ENCODE measurements at places on chromosomes 4 and X.

DNA sequence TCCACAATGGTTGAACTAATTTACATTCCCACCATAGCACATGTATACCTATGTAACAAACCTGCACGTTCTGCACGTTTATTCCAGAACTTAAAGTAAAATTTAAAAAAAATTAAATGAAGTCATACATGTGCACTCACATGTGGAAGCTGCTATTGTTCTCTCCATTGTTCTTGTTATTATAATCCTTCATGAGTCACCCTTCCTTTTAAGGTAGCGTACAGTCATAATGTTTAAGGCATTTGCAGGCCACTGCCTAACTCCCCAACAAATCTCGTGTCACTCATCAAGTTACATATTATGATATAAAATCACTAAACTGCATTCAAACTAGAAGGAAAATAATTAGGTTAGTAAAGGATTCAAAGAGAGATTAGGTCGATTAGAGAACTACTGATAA is 63.6 kb downstream of the SLC7A11 start:
- DNase-seq: no peak

DNA sequence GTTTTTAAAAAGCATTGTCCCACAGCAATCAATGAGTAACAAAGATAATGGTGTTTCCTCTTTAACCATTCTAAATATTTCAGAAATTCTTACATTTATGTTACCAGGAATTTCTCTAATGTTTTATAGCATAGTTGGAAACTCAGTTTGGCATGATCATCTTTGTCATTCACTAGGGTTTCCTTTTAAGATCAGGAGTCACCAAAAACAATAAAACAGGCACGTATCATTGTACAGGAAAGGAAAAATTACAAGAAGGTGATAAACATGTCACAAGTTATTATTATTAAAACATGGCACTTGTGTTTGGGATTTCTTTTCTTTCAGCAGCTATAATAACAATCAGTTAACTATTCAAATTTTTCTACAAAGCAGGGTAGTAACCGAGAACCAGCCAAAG is 84.0 kb downstream of the SLC10A7 start:
- no peak for DNase-seq

DNA sequence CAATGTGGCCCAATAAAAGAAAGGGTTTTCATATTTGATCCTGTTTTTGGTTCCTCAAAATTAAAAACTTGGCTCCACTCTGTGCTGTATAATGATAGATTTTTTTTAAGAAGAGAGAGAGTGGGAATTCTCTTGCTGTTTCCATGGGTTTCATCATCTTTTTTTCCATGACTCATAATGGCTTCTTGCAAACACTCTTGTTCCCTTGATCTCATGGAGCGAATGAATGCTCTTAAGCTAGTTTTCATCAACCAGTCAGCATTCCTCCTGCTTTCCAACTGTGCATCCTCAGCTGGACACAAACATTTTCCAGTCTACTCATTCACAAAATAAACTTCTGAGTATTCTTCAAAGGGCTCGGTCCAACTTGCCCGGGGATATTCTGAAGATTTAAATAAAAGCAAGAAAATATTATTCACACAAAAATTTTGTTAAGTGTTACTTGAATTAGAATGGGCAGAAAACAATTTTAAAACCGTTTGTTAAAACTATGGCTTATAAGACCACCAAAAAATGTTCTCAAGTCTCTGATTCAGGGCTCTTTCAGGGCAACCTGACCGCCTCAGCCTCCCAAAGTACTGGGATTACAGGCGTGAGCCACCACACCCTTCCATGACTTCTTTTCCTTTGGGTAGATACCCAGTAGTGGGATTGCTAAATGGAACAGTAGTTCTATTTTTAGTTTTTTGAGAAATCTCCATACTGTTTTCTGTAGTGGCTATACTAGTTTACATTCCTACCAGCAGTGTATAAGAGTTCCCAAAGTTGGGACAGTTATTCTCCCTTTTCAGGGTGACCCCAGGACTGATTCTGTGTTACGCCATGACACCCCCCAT is 64.7 kb downstream of the TMEM156 start:
- DNase-seq: no peak

DNA sequence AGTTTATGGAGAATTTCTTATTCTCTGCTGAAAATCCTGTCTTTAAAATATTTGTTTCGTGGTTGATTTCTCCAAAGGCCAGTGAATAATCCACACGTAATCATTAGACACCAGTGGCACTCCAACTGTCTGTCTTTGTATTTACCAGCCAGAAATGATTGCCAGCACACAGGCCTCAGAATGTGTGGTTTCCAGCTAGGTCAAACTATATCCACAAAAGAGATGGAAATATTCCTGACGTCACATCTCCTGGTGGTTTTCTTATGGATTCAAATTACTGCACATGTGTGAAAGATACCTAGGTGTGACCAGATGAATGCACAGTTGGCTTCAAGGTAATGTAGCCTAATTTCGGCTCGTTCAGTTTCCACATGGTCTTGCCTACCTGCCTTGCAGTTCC is 27.2 kb upstream of the TENM3 start:
- DNase-seq: no peak

DNA sequence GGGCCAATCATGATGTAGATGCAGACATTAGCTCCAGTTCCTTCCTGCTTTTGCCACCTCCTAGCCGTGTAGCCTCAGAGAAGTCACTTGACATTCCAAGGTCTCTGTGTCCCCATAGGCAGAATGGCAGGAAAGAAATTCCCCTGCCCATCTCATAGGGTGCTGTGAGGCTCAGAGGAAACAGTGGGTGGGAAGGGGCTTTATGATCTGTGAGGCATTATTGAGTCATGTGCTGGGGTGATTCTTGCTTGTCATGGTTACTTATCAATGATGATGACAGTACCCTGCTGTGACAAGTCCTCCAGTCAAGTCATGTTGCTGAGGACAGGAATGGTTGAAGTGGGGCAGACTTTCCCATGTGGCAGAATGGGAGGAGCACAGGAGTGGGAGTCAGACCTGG is 63.7 kb downstream of the MSX1 start:
- DNase-seq: no peak

- DNase-seq: no peak
Measured at GRCh38 chrX:19893727-19894126, 6.3 kb upstream of the SH3KBP1 start.

- DNase-seq: no peak
Measured at GRCh38 chrX:102934624-102935023, 2.4 kb upstream of the RAB40AL start.

- DNase-seq: no peak
Measured at GRCh38 chr4:128600410-128600809, 209.1 kb upstream of the JADE1 start.

- no peak for DNase-seq
Measured at GRCh38 chr4:95513022-95513421, 35.8 kb downstream of the UNC5C start.

DNA sequence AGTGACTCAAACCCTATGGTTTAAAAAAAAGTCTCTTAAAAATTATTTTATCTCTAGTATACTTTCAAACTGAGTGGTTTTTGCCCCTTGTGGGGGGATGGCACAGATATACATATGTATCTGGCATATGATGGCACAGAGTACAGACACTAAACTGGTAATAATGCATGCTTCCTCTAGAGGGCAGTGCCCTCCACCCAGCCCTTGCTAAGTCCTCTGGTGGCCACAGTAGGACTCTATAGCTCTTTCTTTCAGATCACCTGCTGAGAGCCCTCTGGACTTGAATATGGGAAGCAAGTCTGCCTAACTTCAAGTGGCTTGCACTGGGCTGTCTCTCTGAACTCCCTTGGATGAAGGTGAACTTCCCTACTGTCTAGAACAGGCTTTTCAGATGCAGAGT is 66.3 kb downstream of the TSPAN7 start:
- no peak for DNase-seq

DNA sequence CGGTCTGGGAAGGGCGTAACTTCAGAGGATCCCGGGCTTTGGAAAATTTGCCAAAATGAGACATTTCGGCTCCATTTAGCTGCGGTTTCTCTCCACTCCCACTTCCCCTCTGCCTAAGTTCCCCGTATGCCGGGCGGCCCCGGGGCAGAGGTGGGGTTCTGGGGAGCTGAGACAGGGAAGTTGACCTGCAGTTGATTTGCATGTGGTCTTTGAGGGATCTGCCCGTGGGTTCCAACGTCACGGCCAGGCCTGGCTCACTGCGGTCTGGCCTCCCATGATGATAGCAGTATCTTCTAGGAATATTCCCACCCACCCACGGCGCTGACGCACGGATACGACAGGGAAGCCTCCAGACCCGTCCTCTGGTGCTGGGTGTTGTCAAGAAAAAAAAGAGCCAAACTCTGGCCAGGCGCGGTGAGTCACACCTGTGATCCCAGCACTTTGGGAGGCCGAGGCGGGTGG is 27.3 kb upstream of the CRLF2 start:
- no peak for DNase-seq

DNA sequence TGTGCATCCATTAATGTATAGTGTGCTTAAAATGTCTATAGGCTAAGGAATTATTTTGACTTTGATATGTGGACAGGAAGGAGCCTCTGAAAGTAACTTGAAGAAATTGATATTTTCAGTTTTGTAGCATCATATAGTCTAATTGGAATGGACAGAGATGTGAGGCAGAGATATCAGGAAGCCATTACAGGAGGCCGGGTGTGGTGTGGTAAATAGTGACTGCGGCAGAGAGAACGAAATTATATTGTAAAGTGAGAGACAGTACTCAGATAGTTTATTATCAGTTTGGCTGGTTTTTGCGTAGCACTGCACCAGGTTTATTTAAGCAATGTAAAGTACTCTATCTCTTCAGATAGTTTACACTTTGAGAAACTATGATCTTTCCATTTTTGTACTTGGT is 98.5 kb downstream of the RAP1GDS1 start:
- no peak for DNase-seq

GRCh38 chr4:8554555-8555100 is 25.6 kb upstream of the GPR78 start:
- no peak for DNase-seq

- no peak for DNase-seq
Measured at GRCh38 chr4:123325241-123325681, 71.3 kb upstream of the SPRY1 start.

DNA sequence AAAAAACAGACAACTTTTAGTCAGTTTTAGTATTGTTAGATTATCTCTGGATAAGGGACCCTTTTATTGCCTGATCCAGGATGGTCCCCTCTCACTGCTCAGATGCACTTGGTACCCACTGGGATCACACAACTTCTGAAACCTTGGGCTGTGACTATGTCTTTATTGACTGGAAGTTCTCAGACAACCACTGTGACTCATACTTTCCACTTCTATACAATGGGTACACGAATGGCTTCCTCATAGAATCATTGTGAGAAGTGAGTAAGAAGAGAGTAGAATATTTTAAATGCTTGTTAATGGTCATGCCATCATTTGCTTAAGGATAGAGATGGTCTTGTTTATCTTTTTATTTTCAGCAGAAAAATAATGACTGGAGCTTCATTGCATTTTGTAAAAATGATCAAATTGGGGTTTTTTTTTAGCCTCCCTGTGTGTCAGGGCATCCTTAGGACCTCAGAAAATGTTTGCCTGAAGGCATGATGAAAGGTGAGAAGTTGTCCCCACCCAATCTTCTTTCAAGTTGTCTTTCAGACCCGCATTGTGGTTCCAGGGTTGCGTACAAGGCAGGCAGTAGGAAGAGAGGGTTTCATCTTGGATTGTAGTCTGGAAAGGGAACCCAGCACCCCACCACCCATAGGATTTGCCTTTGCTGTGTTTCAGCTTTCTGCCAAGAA is 115.1 kb downstream of the CPEB2 start:
- DNase-seq: no peak

- DNase-seq: no peak
Measured at GRCh38 chr4:6999172-7000086, 43.7 kb upstream of the TADA2B start.

DNA sequence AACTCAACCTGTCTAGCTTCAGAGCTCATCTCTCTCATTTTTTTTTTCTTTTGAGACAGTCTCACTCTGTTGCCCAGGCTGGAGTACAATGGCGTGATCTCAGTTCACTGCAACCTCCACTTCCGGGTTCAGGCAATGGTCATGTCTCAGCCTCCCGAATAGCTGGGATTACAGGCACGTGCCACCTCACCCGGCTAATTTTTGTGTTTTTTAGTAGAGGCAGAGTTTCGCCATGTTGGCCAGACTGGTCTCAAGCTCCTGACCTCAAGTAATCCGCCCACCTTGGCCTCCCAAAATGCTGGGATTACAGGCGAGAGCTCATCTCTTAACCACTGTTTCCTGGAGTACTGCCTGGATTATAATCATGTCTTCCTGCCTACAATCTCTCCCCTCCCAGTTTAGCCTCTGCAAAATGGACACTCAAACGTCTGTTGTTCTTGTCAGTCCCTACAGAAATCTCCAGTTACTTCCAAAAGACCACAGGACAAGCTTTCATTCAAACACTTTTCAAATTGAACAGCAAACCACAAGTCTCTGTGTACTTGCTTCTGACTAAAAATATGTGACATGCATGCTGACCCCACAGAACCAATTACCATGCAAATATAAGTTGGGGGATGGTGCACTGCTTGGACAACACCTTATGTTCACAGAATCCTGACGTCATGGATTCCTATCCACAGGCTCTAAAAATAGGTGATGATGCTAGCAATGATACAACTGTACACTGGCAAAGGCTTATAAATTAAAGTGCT is 137.2 kb downstream of the SH3KBP1 start:
- no peak for DNase-seq

DNA sequence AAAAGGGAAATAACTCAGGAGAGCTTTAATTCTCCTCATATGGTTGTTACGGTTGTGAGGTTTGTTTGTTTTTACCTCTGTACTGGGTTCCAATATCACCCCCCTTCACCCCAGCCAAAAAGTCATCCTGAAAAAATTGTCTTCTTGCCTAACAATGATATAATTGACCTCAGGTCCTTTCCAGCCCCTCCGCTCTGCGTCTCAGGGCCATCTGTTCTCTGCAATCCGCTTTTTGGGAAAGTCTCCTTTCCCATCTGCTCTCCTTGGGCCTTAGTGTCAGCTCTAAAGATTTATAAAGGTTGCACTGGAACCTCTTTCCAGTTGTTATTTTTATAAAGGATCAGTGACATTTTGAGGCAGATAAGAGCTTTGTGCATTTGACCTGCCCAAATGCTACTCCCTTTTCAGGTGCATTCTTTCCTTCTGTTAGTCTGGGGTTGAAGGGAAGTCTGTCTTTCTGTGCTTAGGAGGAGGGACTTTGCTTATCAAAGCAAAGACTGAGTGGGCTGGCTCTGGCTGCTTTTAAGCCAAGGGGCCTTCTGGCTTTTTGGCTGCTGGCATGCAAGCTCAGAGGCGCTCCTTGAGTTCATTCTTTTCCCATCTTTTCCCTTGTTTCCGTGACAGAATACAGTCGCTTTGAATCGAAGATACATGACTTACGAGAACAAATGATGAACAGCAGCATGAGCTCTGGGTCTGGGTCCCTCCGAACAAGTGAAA is 34.1 kb downstream of the DLG3 start:
- no peak for DNase-seq

- no peak for DNase-seq
Measured at GRCh38 chrX:10280071-10280470, 123.3 kb downstream of the CLCN4 start.

GRCh38 chr4:153472122-153473037 is 6.2 kb downstream of the TMEM131L start:
- no peak for DNase-seq
